Fibroblast of skin of left quadriceps (primary cell): ENCODE measurements at places on chromosomes 2 and 18.

DNA sequence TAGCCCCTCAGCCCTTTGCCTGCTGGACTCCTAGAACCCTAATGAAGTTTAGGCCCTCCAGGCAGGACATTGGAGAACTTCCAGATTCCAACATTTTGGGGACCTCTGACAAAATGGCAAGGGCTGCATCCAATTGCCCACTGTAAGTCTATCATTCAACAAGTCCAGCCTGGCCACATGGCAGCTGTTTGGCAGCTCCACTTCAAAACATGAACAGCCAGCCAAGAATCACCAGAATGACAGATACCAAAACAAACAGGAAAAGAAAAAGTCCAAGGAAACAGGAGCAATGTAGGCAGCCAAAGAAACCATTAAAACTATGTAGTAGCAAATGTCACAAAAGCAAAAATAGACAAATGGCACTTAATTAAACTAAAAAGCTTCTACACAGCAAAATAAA lies 25.5 kb downstream of the SLC4A5 start:
- no peak for DNase-seq

DNA sequence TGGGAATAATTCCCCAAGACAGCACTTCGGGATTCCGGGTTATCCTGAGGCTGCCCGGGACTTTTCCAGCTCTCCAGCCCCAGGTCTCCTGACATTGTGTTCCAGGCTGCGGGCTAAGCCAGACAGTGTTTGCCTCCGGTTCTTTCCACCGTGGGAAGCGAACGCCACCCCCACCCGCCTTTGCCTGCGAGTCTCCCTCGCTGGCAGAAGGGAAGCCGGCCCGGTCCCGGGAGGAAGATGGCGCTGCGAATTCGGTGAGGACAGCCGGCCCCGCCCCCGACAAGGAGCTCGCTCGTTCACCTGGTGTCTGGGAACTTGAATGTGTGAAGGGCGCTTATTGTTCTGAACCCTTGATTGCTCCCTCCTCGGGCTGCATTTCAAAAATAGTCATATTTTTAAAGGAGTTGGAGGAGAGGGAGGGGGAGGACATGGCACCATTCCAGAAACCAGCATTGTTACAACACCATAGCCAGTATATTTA lies 2.9 kb downstream of the LRATD1 start:
- DNase-seq = no peak

- no peak for DNase-seq
These were observed 31.9 kb upstream of the RPIA start for GRCh38 chr2:88659538-88659915.

DNA sequence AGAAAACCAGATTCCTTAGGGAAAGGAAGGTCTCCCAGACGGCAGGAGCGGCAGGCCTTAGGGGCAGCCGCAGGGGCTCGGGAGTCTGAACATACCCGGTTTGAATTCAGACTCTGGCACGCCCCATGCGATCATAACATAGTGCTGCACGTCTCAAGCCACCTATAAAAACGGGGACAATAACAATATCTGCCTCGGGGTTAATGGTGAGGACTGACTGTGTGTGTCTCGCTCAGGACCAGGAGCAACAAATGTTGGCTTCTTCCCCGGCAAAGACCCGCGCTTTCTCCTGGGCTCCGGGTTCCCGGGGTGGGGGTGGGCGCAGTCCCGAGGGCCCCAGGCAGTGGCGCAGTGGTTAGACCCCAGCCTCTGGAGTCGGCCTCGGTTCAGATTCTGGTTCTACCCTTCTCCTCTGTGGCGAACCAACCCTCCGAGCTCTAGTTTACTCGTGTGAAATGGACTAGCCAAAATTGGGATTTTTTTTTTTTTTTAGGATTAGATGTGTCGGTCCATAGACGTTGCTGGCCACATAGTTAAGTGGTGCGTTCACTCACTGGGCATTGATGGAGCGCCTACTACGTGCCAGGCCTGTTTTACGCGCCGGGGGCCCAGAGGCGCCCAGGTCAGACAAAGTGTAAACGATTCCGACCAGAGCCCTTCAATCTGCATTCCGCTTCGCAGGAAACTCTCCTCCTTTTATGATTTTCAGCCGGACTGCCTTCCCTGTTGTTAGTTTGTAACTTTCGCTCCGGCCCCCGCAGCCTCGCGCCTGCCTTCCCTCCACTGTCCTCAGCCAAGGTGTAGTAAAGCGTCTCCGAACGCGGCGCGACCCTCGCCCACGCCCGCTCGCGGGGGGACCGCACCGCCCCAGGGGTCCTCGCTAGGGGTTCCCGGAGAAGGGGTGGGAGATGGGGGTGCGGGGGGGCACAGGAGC lies 820 bp upstream of the SH3BP4 start:
- DNase-seq = no peak

DNA sequence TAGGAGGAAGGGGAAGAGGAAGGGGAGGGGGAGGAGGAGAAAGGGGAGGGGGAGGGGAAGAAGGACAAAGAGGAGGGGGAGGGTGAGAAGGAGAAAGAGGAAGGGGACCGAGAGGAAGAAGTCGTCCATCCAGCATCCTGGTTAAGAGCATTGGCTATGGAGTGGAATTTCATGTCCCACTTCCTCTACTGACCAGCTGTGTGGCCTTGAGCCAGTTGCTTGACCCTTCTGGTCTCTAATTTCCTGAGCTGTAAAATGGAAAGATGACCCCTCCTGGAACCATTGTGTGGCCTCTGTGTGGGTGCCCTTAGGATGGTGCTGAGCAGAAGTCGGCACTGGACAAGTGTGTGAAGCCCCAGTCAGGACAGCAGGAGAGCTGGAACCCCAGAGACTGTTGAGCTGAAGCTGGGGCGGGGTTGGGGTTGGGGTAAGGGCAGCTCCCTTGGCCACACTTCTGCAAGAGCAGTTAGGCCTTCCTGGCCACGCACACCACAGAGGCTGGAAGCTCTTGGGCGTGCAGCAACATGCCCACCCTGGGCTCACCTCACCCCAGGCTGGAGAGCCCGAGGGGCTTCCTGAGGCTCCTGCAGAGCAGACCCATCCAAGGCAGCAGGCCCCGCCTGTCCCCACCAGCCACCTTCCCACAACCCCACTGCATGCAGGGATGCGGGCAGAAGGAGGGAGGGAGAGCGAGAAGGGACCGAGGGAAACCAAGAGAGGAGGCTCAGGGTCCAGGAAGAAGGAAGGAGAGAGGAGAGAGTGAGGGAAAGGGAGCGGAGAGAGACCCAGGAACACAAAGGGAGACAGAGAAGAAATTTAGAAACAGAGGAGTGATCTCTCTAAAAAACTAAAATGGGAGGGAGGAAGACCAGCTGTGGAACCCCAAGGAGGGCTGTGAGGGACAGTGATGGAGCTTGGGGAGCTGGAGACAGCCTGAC lies 16.2 kb downstream of the ADRA2B start:
- DNase-seq = no peak

GRCh38 chr2:90645-91312 lies 44.5 kb upstream of the FAM110C start:
- DNase-seq = no peak

GRCh38 chr2:222575618-222576017 lies 80.3 kb downstream of the FARSB start:
- DNase-seq = no peak

- no peak for DNase-seq
These were observed 55.5 kb downstream of the PRELID3A start for GRCh38 chr18:12463191-12463590.

- DNase-seq = no peak
These were observed 104.9 kb downstream of the MBD2 start for GRCh38 chr18:54119524-54120019.

- no peak for DNase-seq
These were observed 45.7 kb upstream of the STK17B start for GRCh38 chr2:196217116-196217515.

DNA sequence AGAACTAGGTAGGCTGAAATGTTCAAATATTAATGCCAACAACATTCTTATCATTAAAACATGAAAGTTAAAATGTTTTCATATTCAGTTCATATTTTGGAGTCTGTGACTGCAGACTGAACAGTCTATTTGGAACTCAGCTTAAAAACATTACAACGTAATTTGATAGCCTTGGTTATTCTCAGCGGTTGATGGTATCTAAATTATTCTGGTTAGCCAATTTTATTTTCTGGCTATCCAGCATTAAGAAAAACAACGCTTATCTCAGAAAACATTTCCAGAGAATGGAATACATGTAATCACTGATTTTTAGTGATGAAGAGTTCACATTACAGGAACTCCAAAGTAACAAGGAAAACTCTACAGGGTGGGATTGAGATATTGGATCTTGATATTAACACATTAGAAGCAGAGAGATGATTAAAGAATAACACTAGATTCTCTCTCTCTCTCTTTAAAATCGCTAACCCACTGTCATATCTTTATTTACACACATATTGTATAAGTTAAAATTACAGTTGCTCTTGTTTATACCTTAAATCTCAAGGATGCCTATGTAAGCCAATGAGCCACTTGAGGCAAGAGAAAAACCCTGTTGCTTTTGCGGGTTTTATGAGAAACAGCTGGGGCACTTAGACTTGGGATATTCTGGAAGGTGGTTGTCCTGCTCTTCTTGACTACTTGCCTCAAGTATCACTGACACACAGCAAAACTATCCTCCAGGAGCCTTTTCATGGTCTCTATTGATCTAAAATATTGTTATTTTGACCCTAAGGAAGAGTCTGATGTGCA lies 84.9 kb downstream of the ICOS start:
- no peak for DNase-seq

GRCh38 chr2:215780907-215781685 lies 232.3 kb downstream of the MREG start:
- DNase-seq = no peak

- no peak for DNase-seq
These were observed 293.1 kb upstream of the ID2 start for GRCh38 chr2:8388781-8389180.

DNA sequence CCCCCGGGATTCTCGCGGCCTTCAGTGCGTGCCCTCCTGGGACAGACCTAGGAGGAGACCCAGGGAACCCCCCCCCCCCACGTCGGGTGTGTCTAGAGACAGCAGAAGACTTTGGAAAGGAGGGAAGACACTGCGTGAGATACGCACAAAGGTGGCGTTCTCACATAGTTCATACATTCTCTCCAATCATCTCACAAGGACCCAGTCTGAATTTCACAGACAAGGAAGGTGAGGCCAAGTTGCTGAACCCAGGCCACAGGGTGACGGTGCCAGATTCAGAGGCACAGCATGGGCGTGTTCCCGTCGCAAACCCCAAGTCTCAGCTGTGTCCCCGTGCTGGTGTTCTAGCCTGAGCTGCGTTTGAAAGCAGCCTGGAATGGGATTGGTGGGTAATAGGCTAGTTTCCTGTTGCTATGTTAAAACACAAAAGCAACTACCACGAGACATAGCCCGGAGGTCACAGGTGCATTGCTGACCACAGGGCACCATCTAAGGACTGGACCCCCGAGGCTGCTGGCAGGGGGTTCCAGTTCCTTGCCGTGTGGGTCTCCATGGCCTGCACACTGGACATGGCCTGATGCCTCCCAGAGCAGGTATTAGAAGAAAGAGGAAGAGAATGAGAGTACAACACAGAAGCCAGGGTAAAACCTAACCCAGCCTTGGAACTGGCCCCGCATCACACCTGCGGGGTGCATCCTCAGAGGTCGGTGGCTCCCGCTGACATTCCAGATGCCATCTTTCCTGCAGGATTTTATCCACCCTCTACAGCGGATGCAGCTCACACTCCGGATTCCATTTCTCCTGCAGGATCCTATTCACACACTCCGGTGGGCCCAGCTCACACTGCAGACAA lies 1.1 kb upstream of the PXDN start:
- DNase-seq = no peak

DNA sequence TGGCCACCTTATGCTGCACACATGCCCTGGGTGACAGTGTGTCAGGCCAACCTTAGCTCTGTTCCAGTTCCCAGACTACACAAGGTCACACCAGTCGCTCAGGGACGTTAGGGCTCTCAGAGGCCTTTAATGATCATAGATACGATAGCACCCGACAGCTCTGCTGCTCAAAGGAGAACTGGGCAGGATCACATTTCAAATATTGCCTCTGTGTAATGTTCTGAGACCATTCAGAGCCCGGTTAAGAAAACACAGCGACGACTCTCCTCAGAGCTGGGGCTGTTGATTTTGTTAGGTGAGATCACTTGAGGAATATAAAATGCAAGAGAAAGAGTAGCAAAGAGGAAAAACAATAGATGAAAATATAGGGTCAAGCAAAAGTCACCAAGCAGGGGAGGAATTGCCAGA lies 166.6 kb upstream of the TANK start:
- DNase-seq = no peak

- DNase-seq = peak; percentile 34
These were observed 89.5 kb upstream of the LMAN1 start for GRCh38 chr18:59448546-59448945.

DNA sequence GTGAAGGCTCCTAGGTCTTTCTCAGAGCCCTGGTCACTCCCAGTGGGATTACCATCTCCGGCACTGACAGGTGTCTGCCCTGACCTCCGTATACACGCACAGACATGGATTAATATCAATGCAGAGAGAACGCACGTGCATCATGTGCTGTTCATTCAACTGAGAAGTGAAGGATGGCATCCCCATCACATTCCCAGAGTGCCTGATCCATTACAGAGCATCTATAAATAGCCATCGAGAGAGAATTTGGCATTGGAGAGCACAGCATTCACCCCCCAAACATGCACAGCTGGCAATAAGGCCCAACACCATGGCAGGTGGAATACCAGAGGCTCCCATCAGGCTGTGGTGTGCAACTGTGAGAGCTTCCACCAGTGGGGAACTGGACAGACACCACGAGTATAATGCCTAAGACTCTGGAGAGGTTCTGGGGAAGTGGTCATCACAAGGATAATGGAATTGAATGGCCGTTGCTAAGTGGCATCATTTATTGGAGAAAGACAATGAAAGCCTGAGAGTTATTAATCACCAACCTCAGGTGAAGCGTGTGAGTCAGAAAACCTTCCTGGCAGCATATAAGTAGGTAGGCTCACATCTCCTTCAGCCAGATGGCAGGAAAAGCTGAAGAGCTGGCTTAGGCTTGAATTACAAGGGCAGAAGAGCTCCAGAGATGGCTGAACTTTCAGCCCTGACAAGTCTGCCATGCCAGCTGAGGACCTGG lies 244.5 kb upstream of the ID2 start:
- no peak for DNase-seq

GRCh38 chr18:31149351-31149750 lies 13.3 kb downstream of the DSC1 start:
- no peak for DNase-seq

GRCh38 chr2:65691816-65692215 lies 259.4 kb upstream of the SPRED2 start:
- DNase-seq = no peak

- no peak for DNase-seq
These were observed 103.0 kb downstream of the FAM210A start for GRCh38 chr18:13623348-13623747.

DNA sequence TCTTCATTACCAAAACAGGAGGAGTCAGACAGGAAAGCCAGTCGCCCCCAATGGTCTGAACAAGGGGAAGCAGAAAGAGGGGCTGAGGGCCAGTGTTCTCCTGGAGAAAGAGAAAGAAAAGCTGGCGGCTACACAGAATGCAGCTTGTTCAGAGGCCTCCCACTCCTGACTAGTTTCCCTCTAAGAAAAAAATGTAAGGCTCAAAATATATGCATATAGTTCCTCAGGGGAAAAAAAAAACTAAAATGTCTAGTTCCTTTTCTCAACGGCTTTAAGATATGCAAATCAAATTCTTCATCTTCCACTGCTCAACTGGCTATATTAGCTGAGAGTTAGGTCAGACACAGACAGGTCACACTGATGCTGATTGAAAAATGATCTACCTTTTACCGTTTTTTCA lies 18.6 kb downstream of the MBOAT2 start:
- no peak for DNase-seq
